Stomach (tissue), 19 donors: ENCODE measurements at places on chromosomes 16 and 17.
A peak's percentile ranks its signal among the peaks of the same experiment; 100 is the strongest.

DNA sequence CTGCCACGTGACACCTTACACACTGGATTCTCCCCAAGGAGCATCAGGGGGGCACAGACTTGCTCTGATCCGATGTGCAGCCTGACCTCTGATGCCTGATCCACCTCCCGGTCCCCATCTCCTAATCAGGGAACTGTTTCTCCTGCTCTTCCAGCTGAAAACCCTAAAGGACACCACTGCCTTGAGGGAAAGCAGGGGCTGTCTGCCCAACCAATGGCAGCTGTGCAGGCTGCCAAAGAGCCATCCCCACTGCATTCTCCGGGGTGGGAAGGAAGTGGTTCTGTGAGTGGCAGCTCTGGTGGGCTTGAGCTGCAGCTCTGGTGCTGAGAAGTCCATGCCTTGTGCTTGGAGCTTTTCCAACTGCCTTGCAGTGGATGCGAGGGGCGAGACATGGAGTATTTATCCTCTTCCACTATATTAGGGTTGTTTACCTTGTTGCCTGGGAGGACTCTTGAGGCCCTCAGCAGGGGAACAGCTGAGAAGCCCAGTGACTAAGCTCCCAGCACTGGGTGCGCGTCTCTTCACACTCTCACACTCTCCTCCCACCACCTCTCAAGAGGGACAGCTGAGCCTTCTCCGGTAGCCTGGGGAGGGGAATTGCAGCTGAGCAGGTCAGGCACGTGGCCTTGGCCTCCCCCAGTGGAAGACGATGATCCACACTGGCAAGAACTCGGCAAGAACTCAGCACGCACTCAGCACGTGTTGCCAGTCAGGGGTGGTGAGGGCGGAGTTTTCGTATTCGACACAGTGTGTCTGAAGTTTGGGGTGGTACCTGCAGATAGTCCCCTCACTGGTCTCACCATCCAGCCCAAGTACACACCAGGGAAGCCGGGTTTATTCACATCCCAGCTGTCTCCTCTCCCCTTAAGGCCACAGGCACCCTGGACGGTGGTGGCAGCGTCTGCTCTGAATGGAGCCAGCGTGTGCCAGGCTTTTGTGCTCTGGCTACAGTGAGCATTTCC lies 21.1 kb upstream of the SPATA32 start:
- peak; percentile 77 for DNase-seq

GRCh38 chr17:72804949-72805707 lies 287.4 kb downstream of the SLC39A11 start:
- no peak for DNase-seq

DNA sequence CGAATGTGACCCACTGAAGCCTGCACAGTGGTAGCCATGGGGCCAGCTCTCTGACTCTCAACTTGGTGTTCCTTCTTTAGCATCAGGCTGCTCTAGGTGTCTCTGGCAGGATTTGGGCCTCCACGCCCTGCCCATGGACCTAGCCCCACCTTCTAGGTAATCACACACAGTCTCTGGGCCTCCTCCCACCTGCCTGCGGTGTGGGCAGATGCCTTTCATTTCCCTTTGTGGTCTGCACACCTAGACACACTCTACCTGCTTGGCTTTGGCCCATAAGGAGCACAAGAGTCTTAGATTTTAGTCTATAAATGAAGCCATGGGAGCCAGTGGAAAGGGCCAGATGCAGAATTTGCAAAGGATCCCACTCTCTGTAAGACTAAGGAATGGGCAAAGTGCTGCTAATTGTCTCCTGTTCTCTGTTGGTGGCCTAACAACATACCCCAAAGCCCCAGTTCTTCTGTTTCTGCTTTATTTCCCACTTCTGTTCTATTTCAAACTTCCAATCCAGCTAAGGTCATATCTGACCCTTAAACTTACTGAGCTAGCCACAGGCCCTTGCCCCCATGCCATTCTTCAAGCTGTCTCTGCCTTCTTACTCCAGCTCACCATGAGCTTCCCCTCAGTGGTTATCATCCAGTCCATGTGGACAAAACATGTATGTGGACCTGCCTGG lies 7.2 kb upstream of the MFSD6L start:
- DNase-seq: no peak

- no peak for DNase-seq
Observed at GRCh38 chr16:50802000-50802399, 60.1 kb downstream of the CYLD start.

DNA sequence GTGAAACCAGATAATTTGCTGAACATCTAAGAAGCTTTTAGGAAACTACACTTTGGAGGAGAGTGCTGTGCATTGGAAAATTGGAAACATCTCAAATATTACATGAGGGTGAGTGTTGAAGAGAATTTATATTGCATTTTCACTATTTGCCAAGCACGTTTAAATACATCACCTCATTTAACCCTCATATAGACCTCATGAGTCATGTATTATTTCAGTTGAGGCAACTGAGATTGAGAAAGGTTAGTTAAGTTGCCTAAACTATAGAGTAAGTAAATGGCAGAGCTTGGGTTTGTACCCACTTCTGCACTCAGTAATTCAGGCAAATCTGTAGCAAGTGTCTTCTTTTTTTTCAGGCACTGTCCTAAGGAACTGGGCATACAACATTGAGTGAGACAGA lies 3.7 kb upstream of the NLK start:
- DNase-seq: no peak

DNA sequence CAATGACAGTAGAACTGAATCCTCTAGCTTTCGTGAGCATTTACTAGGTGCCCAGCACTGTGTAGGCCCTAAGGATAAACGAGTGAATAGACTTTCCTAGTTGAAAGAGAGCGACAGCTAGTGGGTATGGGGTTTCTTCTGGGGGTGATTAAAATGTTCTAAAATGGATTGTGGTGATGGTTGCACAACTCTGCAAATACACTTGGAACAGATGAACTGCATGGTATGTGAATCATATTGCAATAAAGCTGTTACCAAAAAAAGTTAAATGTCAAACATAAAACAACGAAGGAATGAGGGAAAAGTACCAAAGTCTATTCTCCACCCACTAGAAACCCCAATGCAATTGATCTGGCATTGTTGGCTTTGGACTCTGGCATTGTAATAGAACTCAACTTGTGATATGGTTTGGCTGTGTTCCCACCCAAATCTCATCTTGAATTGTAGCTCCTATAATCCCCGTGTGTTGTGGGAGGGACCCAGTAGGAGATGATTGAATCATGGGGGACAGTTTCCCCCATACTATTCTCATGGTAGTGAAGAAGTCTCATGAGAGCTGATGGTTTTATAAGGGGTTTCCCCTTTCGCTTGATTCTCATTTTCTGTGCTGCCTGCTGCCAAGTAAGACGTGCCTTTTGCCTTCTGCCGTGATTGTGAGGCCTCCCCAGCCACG lies 70.5 kb downstream of the MARF1 start:
- no peak for DNase-seq

GRCh38 chr16:4169415-4169814 lies 53.2 kb upstream of the ADCY9 start:
- no peak for DNase-seq

DNA sequence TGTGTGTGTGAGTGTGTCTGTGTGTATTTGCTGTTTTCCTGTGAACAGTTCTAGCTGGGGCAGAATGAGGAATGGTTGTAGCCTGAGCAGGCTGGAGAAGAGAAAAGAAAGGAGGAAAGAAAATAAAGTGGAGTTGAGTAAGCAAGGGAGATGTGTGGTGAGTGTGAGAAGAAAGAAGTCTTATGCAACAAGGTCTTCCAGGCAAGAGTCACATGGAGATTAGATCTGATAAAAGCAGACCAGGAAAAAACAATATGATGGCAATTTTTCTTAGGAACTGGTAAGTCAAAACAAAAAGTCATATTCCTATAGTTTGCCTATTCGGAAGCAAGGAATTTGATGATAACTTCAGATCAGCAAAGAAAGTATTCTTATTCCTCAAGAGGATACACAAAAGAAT lies 125.0 kb downstream of the HS3ST3A1 start:
- DNase-seq: no peak

DNA sequence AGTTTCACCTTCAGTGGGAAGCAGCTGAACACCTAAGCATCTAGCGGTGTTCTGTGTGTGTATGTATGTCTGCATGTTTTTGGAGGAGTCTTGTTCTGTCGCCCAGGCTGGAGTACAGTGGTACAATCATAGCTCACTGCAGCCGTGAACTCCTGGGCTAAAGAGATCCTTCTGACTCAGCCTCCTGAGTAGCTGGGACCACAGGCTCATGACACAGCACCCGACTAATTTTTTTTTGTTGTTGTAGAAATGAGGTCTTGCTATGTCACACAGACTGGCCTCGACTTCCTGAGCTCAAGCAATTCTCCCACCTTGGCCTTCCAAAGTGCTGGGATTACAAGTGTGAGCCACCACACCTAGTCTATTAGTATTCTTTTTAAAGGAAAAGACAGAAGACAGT lies 30.2 kb upstream of the FAAP100 start:
- DNase-seq: no peak

GRCh38 chr16:58098207-58099096 lies 30.7 kb downstream of the CFAP20 start:
- DNase-seq: no peak

- DNase-seq: peak; percentile 75
Observed at GRCh38 chr16:24013864-24014645, 178.3 kb downstream of the PRKCB start.

- no peak for DNase-seq
Observed at GRCh38 chr17:66755101-66755943, 79.6 kb upstream of the CACNG5 start.

DNA sequence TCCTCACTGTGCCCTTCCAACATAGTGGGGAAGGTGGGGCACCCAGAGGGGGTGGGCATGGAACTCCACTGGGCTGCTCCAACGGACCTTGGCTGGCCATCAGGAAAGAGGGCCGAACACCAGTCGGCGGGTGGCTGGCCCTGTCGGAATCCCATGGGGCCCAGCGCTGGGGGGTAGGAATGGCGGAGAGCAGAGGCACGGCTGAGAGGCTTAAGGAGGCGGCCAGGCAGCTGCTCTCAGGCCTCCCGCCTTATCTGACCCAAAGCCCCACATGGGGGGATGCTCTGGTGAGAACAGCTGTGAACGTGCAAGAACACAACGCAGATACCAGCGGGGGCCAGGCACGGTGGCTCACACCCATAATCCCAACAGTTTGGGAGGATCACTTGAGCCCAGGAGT lies 4.4 kb upstream of the MYO1C start:
- no peak for DNase-seq

DNA sequence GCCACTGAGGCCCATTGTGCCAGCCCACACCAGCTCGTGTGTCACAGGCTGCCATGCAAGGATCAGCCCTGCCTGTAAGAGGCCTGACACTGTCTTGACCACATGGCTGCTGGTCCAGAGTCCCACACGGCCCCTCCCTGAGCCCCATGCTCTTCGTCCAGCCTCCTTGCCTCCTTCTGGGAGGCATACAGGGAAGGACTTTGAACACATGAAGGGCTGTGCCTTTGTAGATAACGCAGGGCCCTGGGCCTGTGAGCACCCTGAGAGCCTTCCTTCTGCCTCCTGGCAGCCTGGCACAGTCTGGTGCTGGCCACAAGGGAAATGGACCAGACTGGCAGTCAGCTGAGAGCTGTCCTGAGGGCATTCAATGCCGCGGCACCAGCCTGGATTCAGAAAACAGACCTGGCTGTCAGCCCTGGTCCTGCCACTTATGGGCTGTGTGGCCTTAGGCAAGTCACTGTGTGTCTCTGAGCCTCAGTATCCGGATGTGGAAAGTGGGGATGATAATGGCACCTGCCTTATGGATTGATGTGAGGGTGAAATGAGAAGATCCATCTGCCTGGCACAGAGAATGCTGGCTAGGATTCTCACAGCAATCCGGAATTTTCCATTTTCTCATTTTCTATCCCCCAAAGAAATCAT lies 19.2 kb upstream of the SPNS2 start:
- peak; percentile 71 for DNase-seq

DNA sequence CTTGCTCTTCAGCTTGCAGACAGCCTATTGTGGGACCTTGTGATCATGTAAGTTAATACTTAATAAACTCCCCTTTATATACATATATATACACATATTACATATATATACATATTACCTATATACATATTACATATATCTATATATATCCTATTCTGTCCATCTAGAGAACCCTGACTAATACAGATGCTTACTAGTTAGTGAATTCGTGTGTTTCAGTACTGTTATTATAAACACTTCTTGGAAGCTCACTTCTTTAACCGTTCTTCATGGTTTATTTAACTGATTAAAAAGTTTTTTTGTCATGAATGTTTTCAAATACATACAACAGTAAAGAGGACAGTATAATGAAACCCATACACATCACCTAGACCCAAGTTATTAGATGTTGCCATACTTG lies 12.6 kb downstream of the ORC6 start:
- no peak for DNase-seq

GRCh38 chr17:4477255-4477791 lies 21.4 kb upstream of the SPNS2 start:
- DNase-seq: no peak

DNA sequence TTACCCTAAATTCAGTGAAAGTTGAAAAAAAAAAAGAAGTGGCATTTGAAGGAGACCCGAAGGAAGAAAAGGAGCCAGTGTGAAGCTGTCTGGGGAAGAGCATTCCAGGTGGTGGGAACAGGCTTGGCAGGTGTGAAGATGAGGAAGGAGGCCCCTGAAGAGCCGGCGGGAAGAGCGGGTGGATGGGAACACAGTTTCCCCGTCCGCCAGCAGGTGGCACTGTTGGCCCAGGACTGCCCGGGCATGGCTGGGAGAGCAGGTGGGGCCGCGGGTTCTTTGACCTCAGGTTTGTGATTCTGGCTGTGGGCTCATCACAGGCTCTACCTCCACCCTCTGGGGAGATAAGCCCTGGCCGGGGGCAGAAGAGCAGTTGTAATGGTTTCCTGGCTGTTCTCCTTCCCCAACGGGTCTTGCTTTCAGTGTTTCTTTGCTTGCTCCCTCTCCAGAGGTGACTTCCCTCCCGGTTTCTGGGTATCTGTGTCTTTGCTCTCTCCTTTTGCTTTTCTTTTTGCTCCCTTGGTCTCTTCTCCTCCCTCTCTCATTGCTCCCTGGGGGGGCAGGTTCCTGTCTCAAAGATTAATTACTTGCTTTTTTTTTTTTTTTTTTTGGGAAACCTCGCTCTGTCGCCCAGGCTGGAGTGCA lies 32.3 kb downstream of the RAP1GAP2 start:
- peak; percentile 88 for DNase-seq

GRCh38 chr17:81416612-81417011 lies 21.4 kb downstream of the BAHCC1 start:
- no peak for DNase-seq

DNA sequence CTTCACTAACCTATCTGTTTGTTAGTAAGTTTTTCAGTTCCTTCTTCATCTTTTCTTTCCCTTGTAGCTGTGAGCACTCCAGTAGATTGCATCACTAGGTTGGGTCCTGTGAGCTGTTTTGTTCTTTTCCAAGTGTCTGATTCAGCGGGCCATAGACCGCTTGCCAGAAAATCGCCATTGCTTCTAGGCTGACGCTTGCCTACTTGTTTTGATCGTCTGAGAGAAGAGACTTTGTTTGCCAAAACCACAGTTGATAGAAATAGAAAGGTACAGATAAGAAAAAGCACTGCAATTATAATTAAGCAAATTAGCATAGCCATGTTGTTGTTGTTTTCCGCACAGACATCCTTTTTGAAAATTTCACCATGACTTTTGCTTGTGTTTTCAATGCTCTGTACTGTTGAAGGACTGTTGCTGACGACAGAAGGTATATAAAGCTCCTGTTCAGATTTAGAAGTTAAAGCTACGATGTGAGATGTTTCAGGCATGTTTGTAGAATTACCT lies 3.1 kb downstream of the EVI2A start:
- DNase-seq: peak; percentile 40

GRCh38 chr16:17350207-17350606 lies 120.6 kb downstream of the XYLT1 start:
- no peak for DNase-seq
